ENCODE measurements at places on chromosomes 11 and 22.

- DNase-seq = no peak
- no peak overlapping the region for H3K4me3 ChIP-seq
- no peak overlapping the region for H3K27ac ChIP-seq
- no peaks in the 10 kb centered on the region for H3K27me3 ChIP-seq
- no peaks in the 10 kb centered on the region for H3K36me3 ChIP-seq
Observed at GRCh38 chr11:69479591-69480271, 1.7 kb upstream of the LINC01488 start.

DNA sequence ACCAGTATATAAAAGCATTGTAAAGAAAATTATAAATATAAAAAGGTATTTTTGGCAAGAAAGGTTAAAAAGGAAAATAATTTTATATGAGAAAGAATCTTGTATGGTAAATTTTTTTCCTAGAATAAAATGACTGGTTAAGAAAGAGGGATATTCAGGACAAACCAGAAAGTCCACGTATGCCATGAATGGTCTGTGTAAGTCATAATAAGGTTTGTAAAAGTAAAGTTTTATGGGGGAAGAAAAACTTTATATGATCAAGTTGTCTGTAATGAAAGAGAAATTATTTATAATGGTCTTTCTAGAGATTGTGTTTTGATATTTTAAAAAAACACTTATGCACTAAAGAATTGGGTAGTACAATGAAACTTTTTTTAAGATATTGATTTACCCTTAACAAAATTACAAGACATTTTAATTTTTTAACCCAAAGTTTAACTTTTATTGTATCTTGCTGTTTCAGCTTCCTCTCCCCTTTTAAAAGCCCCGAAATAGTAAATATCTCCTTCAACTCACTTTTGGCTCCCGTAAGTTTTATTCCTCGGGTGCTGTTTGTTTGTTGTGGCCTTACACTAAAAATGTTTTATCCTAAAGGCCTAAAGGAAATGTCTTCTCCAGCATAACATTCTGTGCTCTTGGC is 47.7 kb downstream of the AMOTL1 start:
- no peak overlapping the region for H3K4me3 ChIP-seq
- peaks cover 2% of the 10 kb centered on the region for H3K27me3 ChIP-seq
- DNase-seq = no peak
- no peaks in the 10 kb centered on the region for H3K36me3 ChIP-seq

GRCh38 chr11:7892840-7893254 is 38.2 kb downstream of the OR10A6 start:
- peak; percentile 4 for DNase-seq
- no peaks in the 10 kb centered on the region for H3K36me3 ChIP-seq
- no peak overlapping the region for H3K27ac ChIP-seq
- H3K4me1 ChIP-seq = peaks cover 5% of the 10 kb centered on the region
- H3K4me3 ChIP-seq = no peak overlapping the region

- DNase-seq = no peak
- H3K27ac ChIP-seq = no peak overlapping the region
- H3K4me3 ChIP-seq = no peak overlapping the region
- H3K27me3 ChIP-seq = no peaks in the 10 kb centered on the region
- H3K36me3 ChIP-seq = no peaks in the 10 kb centered on the region
Observed at GRCh38 chr11:75946531-75947530, 131.8 kb downstream of the UVRAG start.

GRCh38 chr11:12137938-12138731 is 27.7 kb downstream of the MICAL2 start:
- no peak overlapping the region for H3K27ac ChIP-seq
- H3K4me1 ChIP-seq = peaks cover 25% of the 10 kb centered on the region
- H3K36me3 ChIP-seq = peaks cover 12% of the 10 kb centered on the region
- no peak for DNase-seq

- peaks cover 14% of the 10 kb centered on the region for H3K27me3 ChIP-seq
- peaks cover 22% of the 10 kb centered on the region for H3K4me1 ChIP-seq
- no peak overlapping the region for H3K4me3 ChIP-seq
- DNase-seq = no peak
Observed at GRCh38 chr22:38938221-38938620, 19.2 kb upstream of the APOBEC3A start.

- H3K4me3 ChIP-seq = no peak overlapping the region
- no peak for DNase-seq
- H3K36me3 ChIP-seq = peaks cover 6% of the 10 kb centered on the region
- H3K4me1 ChIP-seq = peaks cover 36% of the 10 kb centered on the region
- no peaks in the 10 kb centered on the region for H3K27me3 ChIP-seq
- no peak overlapping the region for H3K27ac ChIP-seq
Observed at GRCh38 chr22:39408173-39408572, 8.6 kb downstream of the TAB1 start.

GRCh38 chr11:45847911-45848316 is 639 bp downstream of the CRY2 start:
- H3K4me1 ChIP-seq = peaks cover 39% of the 10 kb centered on the region
- peak overlapping the region; percentile 76 for H3K27ac ChIP-seq
- no peak for DNase-seq
- peaks cover 13% of the 10 kb centered on the region for H3K27me3 ChIP-seq

- DNase-seq = no peak
- no peaks in the 10 kb centered on the region for H3K36me3 ChIP-seq
- H3K4me3 ChIP-seq = no peak overlapping the region
Observed at GRCh38 chr11:14107050-14107430, 144.5 kb downstream of the SPON1 start.

GRCh38 chr11:73308003-73308960 is at the start of gene ARHGEF17:
ARHGEF17 (plus strand) TSS chr11:73308276; CDS start chr11:73308639, 363 bp downstream.
- H3K4me3 ChIP-seq = peak within 1 kb of the TSS; percentile 90
- DNase-seq = peak; percentile 23

DNA sequence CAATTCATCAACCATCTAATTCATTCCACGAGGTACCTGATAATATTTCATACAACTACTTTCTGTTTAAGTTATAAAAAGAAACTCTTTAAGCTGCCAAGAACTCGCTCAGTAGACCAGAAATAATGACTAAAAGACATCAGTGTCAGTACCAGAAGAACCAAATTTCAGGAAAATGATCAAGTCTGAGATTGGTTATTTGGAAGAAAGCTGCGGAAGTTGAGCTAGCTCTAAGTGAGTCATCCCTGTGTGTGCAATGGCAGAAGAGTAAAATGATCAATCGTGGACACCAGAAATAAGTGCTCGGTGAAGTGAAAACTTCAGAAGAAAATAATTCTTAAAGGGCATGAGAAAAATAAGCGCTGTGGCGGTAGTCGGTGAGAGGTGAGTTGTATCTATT is 933.2 kb upstream of the CHORDC1 start:
- H3K27me3 ChIP-seq = no peaks in the 10 kb centered on the region
- peaks cover 4% of the 10 kb centered on the region for H3K36me3 ChIP-seq
- H3K27ac ChIP-seq = no peak overlapping the region
- no peak for DNase-seq
- H3K4me1 ChIP-seq = no peaks in the 10 kb centered on the region

GRCh38 chr11:126743628-126744027 is 256.9 kb downstream of the KIRREL3 start:
- H3K27me3 ChIP-seq = peaks cover 7% of the 10 kb centered on the region
- no peak for DNase-seq
- no peak overlapping the region for H3K27ac ChIP-seq
- H3K36me3 ChIP-seq = no peaks in the 10 kb centered on the region
- H3K4me3 ChIP-seq = no peak overlapping the region
- H3K4me1 ChIP-seq = peaks cover 25% of the 10 kb centered on the region

- DNase-seq = no peak
- H3K27me3 ChIP-seq = peaks cover 6% of the 10 kb centered on the region
- H3K36me3 ChIP-seq = no peaks in the 10 kb centered on the region
- H3K4me3 ChIP-seq = no peak overlapping the region
- H3K4me1 ChIP-seq = peaks cover 13% of the 10 kb centered on the region
Observed at GRCh38 chr11:70255477-70256116, 14.9 kb upstream of the PPFIA1 start.

GRCh38 chr11:47565340-47566148 is at the start of gene PTPMT1:
PTPMT1 (plus strand) TSS chr11:47565599; CDS start chr11:47565623, 24 bp downstream.
- peaks cover 14% of the 10 kb centered on the region for H3K4me1 ChIP-seq
- DNase-seq = peak; percentile 69
- peak within 1 kb of the TSS; percentile 86 for H3K4me3 ChIP-seq
- H3K27me3 ChIP-seq = no peaks in the 10 kb centered on the region

- peaks cover 11% of the 10 kb centered on the region for H3K27me3 ChIP-seq
- peak overlapping the region; percentile 35 for H3K4me3 ChIP-seq
- H3K36me3 ChIP-seq = no peaks in the 10 kb centered on the region
Observed at GRCh38 chr22:41927813-41928212, 1.2 kb upstream of the TNFRSF13C start.

DNA sequence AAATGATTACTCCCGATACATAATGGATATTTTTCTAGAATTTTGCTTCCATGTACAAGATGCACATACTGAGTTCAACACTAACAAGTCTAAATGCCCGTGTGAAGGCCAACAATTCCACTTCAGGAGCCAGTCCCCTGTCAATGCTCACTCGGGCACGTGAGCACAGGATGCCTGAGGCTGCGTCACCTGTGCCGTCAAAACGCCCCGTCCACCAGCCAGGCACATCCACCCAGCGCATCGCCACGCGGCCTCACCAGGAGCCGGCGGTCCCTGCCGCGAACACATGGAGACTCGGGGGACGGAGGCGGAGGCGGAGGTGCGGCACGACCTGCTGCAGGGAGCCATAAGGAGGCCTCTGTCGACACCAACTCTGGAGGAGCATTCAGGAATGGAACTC is 9.8 kb downstream of the TOLLIP start:
- no peak for DNase-seq
- H3K27me3 ChIP-seq = no peaks in the 10 kb centered on the region
- H3K4me3 ChIP-seq = no peak overlapping the region
- H3K27ac ChIP-seq = no peak overlapping the region
- peaks cover 27% of the 10 kb centered on the region for H3K4me1 ChIP-seq

- DNase-seq = no peak
- H3K36me3 ChIP-seq = no peaks in the 10 kb centered on the region
- no peak overlapping the region for H3K4me3 ChIP-seq
Observed at GRCh38 chr11:84899740-84900139, 727.4 kb downstream of the DLG2 start.

GRCh38 chr11:76566811-76567210 is 103.7 kb downstream of the LRRC32 start:
- H3K27ac ChIP-seq = no peak overlapping the region
- H3K36me3 ChIP-seq = no peaks in the 10 kb centered on the region
- no peak for DNase-seq
- H3K27me3 ChIP-seq = peaks cover 2% of the 10 kb centered on the region
- H3K4me3 ChIP-seq = no peak overlapping the region
- no peaks in the 10 kb centered on the region for H3K4me1 ChIP-seq
